Fibroblast of pulmonary artery (primary cell): ENCODE measurements at places on chromosomes 5 and 9.

GRCh38 chr5:32462618-32463017 is 18.1 kb upstream of the ZFR start:
- peak; percentile 11 for DNase-seq

- no peak for DNase-seq
Measured at GRCh38 chr5:44568519-44568918, 179.3 kb upstream of the FGF10 start.

GRCh38 chr5:179120421-179120861 is 60.3 kb downstream of the ZNF354C start:
- DNase-seq: no peak

DNA sequence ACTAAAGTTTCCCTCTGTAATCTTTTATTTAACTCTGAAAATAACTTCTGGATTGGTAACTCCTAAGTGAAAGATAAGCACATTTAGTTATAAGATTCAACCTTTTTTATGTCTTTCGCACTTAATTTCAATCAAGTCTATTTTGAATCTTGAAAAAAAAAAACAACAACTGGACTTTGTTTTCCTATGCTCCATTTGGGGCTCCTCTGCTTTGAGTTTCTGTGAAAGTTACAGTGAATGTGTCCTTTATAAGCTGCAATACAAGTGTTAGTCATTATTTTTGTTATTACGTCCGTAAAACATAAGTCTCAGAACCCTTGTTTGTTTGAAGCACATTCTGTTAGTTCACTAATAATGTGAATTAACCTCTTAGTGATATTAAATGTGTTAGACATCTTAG is 276.8 kb downstream of the ADAMTS6 start:
- DNase-seq: no peak

- DNase-seq: no peak
Measured at GRCh38 chr9:96044401-96044800, 168.9 kb downstream of the ERCC6L2 start.

DNA sequence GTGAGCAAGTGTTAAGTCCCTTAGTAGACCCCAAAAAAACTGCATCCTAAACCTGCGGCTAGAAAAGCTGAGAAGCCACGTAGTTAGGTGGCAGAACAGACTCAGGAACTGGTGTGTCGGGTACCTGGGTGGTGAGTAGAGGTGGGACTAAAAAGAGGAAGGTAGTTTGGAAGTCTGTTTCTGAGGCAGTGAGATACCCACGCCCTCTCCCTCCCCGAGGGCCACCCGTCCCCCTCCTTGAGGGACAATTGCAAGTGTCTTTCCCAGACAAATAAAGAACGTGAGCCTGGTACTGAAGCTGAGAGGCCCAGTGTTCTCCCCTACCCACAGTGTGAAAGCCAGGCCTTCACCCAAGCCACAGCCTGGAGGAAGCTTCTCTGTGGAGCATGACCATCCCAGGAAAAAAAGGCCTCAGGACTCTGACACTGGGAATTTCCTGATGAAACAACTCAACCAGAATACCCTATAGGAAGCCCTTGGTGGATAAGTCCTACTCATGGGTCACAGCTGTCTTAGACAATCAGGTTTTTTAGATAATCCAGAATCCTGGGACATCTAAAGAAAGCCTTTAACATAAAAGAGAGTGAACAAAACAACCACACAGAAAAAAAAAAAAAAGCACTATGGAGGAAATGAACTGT is 7.0 kb upstream of the CD74 start:
- DNase-seq: no peak

GRCh38 chr5:112977440-112977861 is 853 bp downstream of the DCP2 start:
- no peak for DNase-seq

DNA sequence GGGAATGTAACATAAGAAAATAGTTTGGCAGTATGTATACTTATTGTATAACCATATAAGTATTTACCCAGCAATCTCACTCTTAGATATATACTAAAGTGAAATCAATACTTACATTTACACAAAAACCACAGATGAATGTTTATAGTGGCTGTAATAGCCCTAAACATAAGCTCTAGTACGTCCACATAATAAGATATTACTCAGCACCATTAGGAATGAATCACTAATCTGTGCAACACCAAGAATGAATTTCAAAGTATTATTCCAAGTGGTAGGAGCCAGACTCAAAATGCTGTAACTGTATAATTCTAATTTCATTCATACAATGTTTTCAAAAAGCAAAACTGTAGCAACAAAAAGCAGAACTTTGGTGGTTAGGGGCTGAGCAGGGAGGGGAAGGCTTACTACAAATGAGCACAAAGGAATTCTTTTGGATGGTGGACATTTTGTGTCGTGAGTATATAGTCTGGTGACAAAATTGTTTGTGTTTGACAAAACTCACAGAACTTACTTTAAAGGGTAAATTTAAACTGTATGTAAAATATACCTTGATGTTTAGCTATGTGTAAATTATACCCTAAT is 11.9 kb upstream of the C5orf46 start:
- DNase-seq: no peak

DNA sequence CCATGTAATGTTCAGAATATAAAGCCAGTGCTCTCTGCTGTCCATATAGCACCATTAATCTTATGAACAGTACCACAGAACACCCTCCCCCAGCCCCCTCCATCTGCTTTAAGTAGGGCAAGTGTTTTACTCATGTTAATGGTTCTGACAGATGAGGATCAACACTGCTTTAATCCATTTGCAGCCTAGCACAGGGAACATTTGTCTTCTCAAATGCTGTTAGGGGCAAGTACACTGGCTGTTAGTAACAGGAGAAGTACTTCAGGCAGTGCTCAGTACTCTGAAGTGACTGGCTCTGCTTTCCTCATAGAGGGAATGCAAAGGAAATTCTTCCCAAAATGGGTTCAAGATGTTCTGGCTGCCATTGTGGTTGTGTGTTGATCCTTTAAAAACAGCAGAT is 202.6 kb downstream of the DCP2 start:
- DNase-seq: no peak

GRCh38 chr9:80467632-80468031 is 895.9 kb downstream of the TLE4 start:
- peak; percentile 4 for DNase-seq

- DNase-seq: no peak
Measured at GRCh38 chr5:133905424-133905823, 63.0 kb downstream of the C5orf15 start.

DNA sequence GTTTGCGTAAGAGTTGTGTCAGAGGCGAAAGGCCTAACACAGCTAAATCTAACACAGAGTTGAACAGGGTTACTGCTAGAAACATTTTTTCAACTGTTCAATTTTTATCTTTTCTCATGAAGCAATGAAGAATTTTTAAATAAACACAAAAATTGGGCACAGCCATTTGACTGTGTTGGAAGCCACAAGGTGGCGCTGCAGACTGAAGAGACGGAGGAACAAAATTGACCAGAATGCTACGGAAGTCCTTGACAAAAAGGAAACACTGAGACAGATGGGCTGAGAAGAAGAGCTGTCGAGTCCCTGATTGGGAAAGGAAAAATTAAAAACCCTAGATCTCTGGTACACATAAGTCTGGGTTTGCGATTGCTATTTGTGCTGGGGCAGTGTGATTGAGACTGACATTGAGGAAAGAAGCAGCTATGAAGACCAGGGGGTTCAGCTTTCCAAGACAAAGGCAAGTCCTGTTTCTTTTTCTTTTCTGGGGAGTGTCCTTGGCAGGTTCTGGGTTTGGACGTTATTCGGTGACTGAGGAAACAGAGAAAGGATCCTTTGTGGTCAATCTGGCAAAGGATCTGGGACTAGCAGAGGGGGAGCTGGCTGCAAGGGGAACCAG is at the start of gene PCDHB9:
TSS of gene PCDHB9 (plus strand) at position 265 of the 616 bp plus-strand sequence. CDS start at position 423, 158 bp downstream.
- DNase-seq: peak; percentile 7

GRCh38 chr9:120774719-120775118 is 18.5 kb downstream of the FBXW2 start:
- no peak for DNase-seq

- no peak for DNase-seq
Measured at GRCh38 chr9:109689701-109690100, 90.3 kb upstream of the PALM2AKAP2 start.

DNA sequence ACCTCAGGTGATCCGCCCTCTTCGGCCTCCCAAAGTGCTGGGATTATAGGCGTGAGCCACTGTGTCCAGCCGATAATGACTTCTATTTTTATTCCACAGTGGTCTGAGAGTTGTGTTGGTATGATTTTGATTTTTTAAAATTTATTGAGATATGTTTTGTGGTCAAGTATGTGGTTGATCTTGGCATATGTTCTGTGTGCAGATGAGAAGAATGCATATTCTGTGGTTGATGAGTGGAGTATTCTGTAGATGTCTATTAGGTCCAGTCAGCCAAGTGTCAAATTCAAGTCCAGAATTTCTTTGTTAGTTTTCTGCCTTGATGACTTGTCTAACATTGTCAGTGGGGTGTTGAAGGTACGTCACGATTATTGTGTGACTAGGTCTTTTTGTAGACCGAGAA is 338.2 kb upstream of the TARS1 start:
- DNase-seq: no peak

GRCh38 chr9:81076131-81076530 is 613.2 kb downstream of the TLE1 start:
- no peak for DNase-seq

DNA sequence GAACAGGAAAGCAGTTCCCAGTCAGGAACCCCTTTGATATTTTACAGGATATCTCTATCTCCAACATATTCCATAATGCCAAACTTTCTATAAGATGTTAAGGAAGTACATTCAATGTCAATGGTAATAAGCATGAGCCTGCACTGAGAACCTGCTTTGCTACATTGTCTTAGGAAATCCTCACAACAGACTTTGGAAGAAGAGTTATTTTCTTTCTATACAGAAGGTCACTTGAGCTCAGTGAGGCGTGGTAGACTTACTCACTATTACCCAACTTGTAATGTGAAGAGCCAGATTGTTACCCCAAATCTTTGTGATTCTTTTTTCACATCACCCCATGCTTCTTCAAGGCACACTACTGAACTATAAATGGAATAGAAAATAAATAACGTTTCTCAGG is 435.9 kb downstream of the DNAH5 start:
- no peak for DNase-seq

DNA sequence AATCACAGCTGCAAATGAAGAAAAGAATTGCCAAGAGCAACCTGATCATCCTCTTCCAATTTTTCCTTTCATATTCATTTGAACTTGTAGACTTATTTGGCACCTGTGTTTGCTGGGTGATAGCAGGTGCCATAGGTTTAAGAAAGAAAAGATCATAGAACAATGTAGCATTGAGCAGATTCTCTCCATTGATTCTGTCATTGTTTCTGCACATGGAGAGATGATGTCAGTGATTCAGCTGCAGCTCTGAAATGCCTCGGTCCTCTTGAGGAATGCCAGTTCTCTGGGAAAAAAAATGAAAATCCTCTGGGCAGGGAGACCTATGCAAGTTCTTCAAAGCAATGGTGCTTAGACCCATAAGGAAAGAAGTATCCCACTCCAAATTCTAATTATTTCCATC is 418.1 kb upstream of the KLF4 start:
- no peak for DNase-seq

GRCh38 chr5:141437221-141437620 is 6.9 kb downstream of the PCDHGA12 start:
- no peak for DNase-seq

DNA sequence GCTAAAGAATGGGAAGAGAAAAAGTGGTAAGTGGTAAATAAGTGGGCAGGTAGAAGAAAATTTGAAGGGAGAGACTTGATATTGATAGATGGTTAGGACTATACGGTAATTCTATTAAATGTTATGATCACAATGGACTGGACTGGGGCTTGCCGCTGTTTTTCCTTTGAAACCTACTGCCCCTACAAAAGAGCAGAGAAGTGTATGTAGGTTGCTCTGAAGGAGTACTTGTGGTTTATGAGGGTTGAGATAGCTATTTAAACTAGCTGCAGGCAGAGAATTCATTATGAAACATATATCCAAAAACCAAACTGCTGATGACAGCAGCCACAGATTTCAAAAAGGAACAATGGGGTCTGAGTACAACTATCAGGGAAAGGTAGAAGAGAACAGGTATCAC is 16.8 kb upstream of the HK3 start:
- no peak for DNase-seq

DNA sequence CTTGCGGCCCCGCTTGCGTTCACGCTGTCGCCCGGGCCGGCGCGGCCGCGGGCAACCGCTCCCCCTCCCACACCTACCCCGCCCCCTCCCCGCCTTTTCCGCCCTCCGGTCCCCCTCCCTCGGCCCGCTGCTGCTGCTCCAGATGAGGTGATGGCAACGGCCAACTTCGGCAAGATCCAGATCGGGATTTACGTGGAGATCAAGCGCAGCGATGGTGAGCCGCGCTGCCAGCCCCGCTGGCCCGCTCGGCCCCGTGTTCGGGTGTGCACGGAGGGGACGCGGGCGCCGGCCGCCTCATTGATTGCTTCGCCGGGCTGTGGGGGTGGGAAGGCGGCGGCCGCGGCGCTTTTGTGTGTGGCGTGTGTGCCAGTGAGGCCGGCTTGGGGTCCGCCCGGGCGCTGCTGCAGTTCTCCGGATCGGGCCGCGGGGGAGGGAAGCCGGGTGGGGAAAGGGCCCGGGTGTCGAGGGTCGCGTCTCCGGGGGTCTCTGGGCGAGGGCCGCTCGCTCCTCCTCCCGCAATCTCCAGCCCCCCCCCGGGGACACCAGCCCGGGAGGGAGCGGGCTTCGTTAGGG is 403 bp downstream of the KIF2A start:
- no peak for DNase-seq

- DNase-seq: no peak
Measured at GRCh38 chr9:98182889-98183599, 9.4 kb downstream of the CORO2A start.

- no peak for DNase-seq
Measured at GRCh38 chr9:132487351-132487791, 77.4 kb downstream of the CFAP77 start.

DNA sequence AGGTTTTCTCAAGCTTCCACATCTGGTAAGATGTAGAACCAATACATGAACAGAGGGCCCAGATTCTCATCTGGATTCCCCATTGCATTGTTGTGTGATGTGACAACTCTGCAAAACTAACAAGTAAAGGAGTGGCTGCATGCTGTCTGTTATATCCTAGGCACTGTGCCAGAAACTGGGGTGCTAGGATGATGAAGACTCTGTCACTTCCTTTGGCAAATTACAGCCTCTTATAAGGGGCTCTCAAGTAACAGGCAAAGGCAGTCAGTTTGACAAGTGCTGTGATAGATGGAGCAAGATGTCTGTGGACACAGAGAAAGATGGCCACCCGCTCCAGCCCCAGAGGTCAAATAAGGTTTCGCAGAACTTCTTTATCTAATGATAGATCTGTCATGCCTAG is 115.7 kb downstream of the PAPPA start:
- peak; percentile 52 for DNase-seq

DNA sequence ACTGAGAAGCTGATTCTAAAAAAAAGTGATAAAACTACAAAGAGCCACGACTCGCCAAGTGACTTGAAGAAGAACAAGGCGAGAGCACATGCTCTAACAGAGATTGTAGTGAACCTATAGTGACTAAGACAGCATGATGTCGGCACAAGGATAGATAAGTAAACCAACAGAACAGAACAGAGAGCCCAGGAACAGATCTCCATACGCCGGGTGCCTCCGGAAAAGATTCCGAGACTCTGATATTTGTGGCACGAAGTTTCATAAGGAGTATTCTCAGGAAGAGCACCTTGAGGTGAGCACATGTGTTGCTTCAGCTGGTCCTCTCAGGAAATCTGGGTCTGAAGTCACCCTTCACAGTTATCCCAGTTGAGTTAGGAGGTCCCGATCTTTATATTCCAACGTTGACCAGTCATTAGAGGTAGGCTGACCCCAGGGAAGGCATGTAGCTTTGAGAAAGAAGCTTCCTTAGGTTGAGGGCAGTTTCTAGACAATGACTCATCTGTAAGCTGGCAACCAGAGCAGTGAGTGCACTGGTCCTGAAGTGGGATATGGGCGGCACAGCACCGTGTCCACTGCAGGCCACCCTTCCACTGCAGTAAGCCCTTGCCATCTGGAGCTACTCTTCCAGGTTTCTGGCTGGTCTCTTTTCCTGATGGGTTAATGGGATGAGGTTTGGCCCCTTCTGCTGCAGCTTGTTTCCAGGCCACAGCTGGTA is 13.6 kb upstream of the CLK4 start:
- DNase-seq: no peak
